ENCODE measurements at places on chromosomes 1 and 21.

DNA sequence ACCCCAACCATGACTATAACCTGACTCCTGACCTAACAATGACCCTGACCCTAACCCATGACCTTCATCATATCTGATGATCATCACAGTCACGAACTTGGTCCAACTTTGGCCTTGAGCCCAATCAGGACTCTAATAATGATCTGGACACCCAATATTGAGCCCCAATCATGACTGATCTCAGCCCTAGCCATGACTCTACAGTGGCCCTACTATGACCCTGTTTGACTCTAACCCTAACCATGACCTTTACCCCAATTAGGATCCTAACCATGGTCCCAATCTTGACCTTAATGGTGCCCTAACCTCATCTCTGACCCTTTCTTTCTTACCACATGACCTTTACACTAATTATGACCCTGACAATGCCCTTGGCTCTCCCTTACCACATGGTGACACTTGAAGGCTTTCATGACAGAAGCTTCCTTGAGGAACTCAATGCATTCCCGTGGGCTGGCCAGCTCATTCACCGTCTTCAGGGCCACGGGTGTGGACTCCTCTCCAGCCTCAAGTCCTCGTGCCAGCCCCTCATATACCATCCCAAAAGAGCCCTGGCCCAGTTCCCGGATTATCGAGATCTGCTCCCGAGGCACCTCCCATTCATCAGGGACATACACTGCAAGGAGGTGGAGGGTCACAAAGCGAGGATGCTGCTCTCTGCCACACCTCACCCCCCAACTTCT lies 16.2 kb downstream of the INSRR start:
- DNase-seq = no peak

DNA sequence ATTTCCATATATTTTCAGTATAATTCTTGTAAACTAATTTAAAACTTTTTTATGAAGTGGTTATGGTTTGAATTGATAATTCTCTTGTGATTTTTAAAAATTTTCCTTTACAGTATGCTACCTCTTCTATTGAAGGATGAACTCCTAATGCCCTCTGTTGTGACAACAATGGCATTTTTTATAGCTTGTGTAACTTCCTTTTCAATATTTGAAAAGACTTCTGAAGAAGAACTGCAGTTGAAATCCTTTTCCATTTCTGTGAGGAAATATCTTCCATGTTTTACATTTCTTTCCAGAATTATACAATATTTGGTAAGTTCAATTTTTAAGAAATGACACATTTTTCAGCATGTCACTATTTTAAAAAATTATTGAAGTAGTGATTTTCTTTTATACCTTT lies 61.4 kb downstream of the ALG6 start:
- no peak for DNase-seq

DNA sequence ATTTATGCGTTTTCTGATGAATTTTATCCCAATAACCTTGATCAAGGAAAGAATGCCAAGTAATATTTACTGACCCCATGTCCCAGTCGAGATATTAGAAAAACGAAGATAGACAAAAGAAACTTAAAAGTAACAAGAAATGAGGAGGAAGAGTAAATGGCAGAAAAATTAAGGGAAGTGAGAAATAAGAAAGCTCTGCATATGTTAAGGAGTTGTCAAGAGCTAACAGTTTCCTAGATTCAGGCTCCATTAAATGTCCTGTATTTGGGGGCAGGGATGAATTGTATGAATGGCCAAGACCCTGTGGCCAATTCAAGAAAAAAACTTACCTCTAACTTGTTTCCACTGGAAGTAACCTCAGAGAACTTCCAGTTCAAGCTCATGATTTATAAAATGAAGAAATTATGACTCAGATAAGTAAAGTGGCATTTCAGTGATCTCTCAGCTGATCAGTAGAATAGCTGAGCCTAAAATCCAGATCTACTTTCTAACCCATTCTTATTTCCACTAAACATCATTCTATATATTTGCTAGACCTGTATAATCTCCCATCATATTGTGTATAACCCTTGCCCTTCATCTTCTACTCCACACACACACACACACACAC lies 73.2 kb downstream of the ZC3H11B start:
- DNase-seq = no peak

DNA sequence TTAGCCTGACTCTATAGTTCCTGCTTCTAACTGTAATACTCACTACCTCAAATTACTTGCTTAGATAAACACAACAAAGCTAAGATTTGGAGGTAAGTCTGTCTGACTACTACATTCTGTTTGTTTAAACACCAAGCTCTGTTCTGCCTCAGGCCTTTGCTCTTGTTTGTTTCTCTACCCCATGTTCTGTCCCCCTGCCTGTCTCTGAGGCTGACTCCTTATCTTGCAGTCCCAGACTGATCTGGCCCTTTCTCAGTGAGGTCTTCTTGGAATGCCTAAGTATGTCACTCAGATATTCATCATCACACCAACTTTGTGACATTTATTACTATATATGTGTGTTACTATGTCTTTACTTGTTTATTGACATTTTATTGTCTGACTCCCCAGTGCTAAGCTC lies 425.5 kb downstream of the LMO4 start:
- no peak for DNase-seq

DNA sequence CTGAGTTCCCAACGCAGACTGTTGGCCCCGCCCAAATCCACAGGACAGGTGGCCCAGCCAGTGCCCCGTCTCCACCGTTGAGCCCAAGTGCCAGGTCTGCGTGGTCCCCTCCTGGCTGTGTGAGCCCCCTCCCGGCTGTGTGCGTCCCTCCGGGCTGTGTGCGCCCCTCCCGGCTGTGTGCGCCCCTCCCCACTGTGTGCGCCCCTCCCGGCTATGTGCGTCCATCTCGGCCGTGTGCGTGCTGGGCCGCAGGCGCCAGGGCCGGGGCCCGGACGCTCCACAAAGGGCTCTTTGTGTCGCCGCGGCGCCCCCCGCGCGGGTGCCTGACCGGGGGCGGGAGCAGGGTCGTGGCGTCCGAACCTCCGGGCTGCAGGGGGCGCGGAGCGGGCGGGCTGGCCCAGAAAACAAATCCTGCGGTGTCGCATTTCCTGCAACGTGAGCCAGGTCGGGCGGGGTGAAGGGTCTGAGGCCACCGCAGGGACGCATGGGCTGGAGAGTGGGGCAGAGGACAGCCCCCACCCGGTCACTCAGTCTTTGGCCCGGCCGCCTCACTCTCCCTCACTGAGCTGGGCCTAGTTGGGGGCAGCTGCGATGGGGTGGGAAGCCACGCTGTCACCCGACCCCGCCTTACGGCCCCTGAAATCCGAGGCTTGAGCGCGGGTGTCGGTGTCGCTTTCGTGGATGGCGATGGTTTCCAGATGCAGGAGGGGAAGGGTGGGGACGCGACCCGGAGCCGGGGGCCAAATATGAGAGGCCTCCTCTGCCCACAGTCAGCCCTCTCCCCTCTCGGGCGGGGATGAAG lies 18.8 kb downstream of the TNFRSF25 start:
- no peak for DNase-seq

DNA sequence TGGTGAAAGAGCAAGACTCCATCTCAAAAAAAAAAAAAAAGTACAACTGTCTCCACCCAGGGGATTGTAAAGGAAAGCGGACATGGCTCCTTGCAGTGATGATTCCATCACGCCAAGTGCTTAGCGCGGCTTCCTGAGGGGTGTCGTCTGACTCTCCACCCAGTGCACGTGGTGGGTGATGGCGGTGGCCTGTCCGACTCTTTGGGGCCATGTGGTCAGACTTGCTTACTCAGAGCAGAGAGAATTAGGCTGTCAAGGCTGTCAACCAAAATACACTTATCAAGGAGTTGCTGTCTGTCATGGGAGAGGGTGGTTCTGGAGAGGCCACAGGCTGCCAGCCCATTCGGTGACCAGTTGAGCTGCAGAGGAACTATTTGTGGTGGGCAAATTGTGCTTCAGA lies 49.4 kb downstream of the PTPRF start:
- no peak for DNase-seq

GRCh38 chr1:106962591-106962990 lies 93.9 kb upstream of the PRMT6 start:
- DNase-seq = no peak

Measured in stimulated activated CD4-positive, alpha-beta T cell treated with anti-CD3 and anti-CD28 coated beads, TNF-alpha, amount 100 ng/mL, for 4 hours (primary cell).